Ovary (tissue), 10 donors: ENCODE measurements at places on chromosomes 7 and 10. TPM values are rescaled to one million over a fixed set of nuclear protein-coding genes. Genes with fewer than 3 reads are reported as not detected.

The SPRN gene
- polyA plus RNA-seq = 0.10 TPM

The PTPRN2 gene
- 6.6 TPM for polyA plus RNA-seq

The IKZF1 gene
- 0.59 TPM for polyA plus RNA-seq

The RSPH10B gene
- 0.23 TPM for polyA plus RNA-seq

The HYAL4 gene
- not detected for polyA plus RNA-seq

The GIMAP1 gene
- 6.2 TPM for polyA plus RNA-seq

The NEUROD6 gene
- polyA plus RNA-seq = not detected

The INTS1 gene
- polyA plus RNA-seq = 1.9 TPM

The PAX4 gene
- polyA plus RNA-seq = not detected

The HMX2 gene
- not detected for polyA plus RNA-seq

The PHYHIPL gene
- 0.36 TPM for polyA plus RNA-seq

DNA sequence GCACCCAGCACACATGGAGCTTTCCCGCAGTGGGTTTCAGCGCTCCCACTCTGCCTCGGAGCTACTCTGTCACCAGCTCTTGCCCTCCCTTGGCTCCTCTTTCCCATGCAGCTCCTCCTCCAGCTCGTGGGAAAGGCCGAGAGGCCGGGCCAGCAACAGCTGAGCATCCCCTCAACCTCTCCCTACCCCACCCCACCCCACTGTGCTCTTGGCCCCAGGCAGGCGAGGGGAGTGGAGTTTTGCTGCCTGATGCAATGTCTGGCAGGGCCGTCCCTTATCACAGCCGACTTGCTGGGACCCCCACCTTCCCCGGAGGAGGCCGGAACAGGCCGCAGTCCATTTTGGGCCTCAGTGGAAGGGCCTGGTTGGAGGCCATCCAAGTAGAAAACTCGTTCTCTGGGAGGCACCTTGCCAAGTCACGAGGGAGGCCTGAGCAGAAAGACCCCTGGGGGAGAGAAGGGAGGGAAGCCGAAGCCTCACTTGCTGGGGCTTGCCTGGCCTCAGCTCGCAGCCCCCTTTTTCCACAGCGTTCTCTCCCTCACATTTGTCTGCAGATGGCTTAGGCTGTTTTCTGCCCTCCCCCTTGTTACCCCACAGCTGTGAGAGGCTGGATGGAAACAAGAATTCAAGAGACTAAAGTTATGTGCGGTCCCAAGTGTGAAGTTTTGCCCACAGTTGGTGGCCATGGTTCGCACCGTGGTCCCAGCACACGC, 35.3 kb downstream of the CHST3 start:
- no peaks in the 10 kb centered on the region for H3K36me3 ChIP-seq
- H3K27ac ChIP-seq = peak overlapping the region; percentile 78
- peaks cover 35% of the 10 kb centered on the region for H3K4me1 ChIP-seq

GRCh38 chr10:68560186-68560942, at the start of gene TET1:
TET1 (plus strand) TSS chr10:68560337; CDS start chr10:68572339, 12,002 bp downstream.
- no peak within 1 kb of the TSS for H3K27ac ChIP-seq
- no peaks in the 10 kb centered on the region for H3K36me3 ChIP-seq
- peak; percentile 57 for DNase-seq
- H3K27me3 ChIP-seq = no peaks in the 10 kb centered on the region
- H3K4me1 ChIP-seq = no peaks in the 10 kb centered on the region
- peak within 1 kb of the TSS; percentile 67 for H3K4me3 ChIP-seq

GRCh38 chr7:90209776-90210175, 1.8 kb upstream of the STEAP2 start:
- H3K27me3 ChIP-seq = no peaks in the 10 kb centered on the region
- H3K4me3 ChIP-seq = no peak overlapping the region
- no peak overlapping the region for H3K27ac ChIP-seq
- peaks cover 5% of the 10 kb centered on the region for H3K4me1 ChIP-seq
- no peak for DNase-seq

DNA sequence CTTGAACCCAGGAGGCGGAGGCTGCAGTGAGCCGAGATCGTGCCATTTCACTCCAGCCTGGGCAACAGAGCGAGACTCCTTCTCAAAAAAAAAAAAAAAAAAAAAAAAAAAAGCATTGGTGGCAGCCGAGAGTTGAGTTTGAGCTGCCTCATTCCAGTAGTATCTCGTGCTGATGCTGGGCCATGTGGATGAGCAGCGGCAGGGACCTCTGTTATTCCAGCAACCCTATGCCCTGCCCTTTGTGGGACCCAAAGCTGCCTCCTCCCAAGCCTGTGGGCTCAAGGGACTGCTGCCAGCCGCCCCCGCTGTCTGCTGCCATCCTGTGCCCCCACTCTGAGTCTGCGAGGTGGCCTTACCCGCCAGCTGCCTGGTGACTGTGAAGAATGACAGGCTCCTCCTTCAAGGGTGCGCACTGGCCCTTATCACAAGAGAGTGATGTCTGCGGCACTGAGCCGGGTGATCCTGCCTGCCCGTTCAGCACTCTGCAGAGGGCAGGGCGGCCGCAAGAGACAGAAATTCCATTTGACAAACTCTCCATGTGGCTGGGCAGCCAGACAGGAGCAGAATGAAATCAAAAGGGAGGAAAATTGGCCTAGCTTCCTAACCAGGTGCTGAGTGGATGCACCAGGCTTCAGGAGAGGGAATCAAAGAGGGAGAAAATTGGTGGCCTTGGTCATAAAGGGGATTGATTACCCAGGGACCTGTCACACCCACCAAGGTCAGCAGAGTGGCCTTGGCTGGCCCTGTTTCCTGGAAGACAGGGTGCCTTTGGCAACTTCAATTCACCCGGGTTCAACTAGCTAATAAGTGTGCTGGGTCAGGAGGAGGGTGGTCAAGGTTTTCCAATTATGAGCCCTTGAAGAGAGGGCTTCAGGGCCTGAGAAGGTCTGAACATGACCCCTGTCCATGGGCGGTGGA, 65.3 kb upstream of the ZMIZ1 start:
- H3K4me3 ChIP-seq = no peak overlapping the region
- no peak for DNase-seq
- H3K36me3 ChIP-seq = no peaks in the 10 kb centered on the region
- H3K27me3 ChIP-seq = no peaks in the 10 kb centered on the region

- no peak for DNase-seq
- H3K4me3 ChIP-seq = no peak overlapping the region
- no peaks in the 10 kb centered on the region for H3K4me1 ChIP-seq
- H3K27ac ChIP-seq = no peak overlapping the region
- no peaks in the 10 kb centered on the region for H3K36me3 ChIP-seq
Measured at GRCh38 chr10:119113751-119114732, 10.1 kb downstream of the DENND10 start.

DNA sequence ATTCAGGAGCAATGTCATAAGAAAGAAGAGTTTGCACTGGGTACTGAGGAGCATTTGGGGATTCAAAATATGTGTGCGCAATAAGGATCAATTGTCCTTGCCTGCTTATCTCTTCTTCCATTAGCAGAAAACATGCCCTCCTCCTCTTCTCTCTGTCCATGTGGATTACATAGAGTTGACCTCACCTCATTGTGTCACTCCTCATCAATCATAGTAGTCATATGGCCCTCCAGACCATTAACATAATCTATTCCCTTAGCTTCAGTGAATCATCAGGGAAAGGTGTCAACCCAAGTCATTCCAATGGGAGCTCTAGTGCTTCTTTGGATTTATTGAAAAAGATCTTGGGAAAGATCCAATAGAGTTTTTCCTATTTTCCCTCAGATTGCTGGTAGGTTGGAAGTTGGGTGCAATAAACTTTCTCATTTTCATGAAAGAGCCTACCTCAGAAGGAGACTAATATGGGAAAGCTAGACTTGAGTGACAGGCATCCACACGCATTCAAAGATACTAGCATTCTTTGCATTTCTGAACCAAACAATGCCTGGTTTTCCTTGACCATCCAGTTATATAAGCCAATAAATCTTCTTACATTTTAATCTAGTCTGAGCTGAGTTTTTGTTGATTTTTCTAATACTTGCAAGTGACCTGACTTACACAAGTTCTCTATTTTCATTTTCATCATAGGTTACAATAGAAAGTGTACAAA, 71.5 kb upstream of the FAM13C start:
- DNase-seq = no peak
- no peak overlapping the region for H3K4me3 ChIP-seq
- H3K36me3 ChIP-seq = no peaks in the 10 kb centered on the region
- no peaks in the 10 kb centered on the region for H3K27me3 ChIP-seq
- no peak overlapping the region for H3K27ac ChIP-seq

- peak; percentile 30 for DNase-seq
- no peaks in the 10 kb centered on the region for H3K36me3 ChIP-seq
- H3K4me3 ChIP-seq = no peak overlapping the region
Measured at GRCh38 chr10:132909491-132910071, 32.8 kb downstream of the CFAP46 start.

GRCh38 chr7:21948887-21949540, 3.3 kb upstream of the CDCA7L start:
- peaks cover 3% of the 10 kb centered on the region for H3K4me1 ChIP-seq
- no peak overlapping the region for H3K27ac ChIP-seq
- DNase-seq = no peak
- no peaks in the 10 kb centered on the region for H3K27me3 ChIP-seq

- DNase-seq = no peak
- H3K4me1 ChIP-seq = no peaks in the 10 kb centered on the region
- H3K4me3 ChIP-seq = no peak overlapping the region
- no peaks in the 10 kb centered on the region for H3K36me3 ChIP-seq
- no peaks in the 10 kb centered on the region for H3K27me3 ChIP-seq
Measured at GRCh38 chr7:12756821-12757220, 69.4 kb downstream of the ARL4A start.

GRCh38 chr7:157523766-157524421, 187.1 kb downstream of the DNAJB6 start:
- no peaks in the 10 kb centered on the region for H3K4me1 ChIP-seq
- no peak overlapping the region for H3K4me3 ChIP-seq
- DNase-seq = no peak
- H3K27me3 ChIP-seq = no peaks in the 10 kb centered on the region
- no peaks in the 10 kb centered on the region for H3K36me3 ChIP-seq

- no peak overlapping the region for H3K4me3 ChIP-seq
- H3K36me3 ChIP-seq = no peaks in the 10 kb centered on the region
Measured at GRCh38 chr10:36531621-36532020, 593.8 kb upstream of the ANKRD30A start.

DNA sequence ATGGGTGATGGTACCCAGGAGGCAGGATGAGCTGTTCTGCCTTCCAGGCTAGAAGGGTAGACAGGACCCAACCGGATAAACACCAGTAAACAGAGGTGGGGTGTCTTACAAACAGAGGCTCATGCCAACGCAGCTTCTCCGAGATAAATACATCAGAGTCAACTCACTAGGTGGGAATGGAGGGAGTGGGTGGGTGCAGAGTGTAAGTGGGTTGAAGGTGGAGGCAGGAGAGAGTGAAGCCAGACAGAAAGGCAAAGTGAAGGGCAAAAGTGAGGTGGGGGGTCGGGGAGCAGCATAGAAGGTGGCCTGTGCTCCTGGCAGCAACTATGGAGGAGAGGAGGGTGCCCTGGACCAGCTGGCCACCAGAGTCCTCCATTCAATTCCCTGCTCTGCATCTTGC, 40.4 kb upstream of the COL13A1 start:
- no peak for DNase-seq
- H3K4me3 ChIP-seq = no peak overlapping the region
- H3K27me3 ChIP-seq = no peaks in the 10 kb centered on the region
- H3K27ac ChIP-seq = no peak overlapping the region
- peaks cover 3% of the 10 kb centered on the region for H3K4me1 ChIP-seq
- no peaks in the 10 kb centered on the region for H3K36me3 ChIP-seq

GRCh38 chr7:144812379-144813283, 23.2 kb downstream of the TPK1 start:
- no peak overlapping the region for H3K27ac ChIP-seq
- H3K4me1 ChIP-seq = peaks cover 1% of the 10 kb centered on the region
- no peaks in the 10 kb centered on the region for H3K27me3 ChIP-seq

- no peaks in the 10 kb centered on the region for H3K36me3 ChIP-seq
- no peaks in the 10 kb centered on the region for H3K27me3 ChIP-seq
- DNase-seq = no peak
- H3K4me1 ChIP-seq = peaks cover 2% of the 10 kb centered on the region
Measured at GRCh38 chr7:122316467-122317388, 12.2 kb upstream of the FEZF1 start.

- H3K27me3 ChIP-seq = no peaks in the 10 kb centered on the region
- H3K36me3 ChIP-seq = no peaks in the 10 kb centered on the region
- H3K4me1 ChIP-seq = no peaks in the 10 kb centered on the region
Measured at GRCh38 chr10:75894761-75895160, 463.3 kb downstream of the LRMDA start.

GRCh38 chr10:103605359-103606096, 112.0 kb downstream of the NEURL1 start:
- no peak overlapping the region for H3K27ac ChIP-seq
- peak; percentile 50 for DNase-seq
- H3K27me3 ChIP-seq = no peaks in the 10 kb centered on the region
